ENCODE measurements at places on chromosomes 2 and 18.

- no peak for DNase-seq
Measured at GRCh38 chr2:119707117-119708087, 28.4 kb downstream of the TMEM177 start.

GRCh38 chr2:17068021-17068420 lies 402.4 kb upstream of the CYRIA start:
- DNase-seq: no peak

DNA sequence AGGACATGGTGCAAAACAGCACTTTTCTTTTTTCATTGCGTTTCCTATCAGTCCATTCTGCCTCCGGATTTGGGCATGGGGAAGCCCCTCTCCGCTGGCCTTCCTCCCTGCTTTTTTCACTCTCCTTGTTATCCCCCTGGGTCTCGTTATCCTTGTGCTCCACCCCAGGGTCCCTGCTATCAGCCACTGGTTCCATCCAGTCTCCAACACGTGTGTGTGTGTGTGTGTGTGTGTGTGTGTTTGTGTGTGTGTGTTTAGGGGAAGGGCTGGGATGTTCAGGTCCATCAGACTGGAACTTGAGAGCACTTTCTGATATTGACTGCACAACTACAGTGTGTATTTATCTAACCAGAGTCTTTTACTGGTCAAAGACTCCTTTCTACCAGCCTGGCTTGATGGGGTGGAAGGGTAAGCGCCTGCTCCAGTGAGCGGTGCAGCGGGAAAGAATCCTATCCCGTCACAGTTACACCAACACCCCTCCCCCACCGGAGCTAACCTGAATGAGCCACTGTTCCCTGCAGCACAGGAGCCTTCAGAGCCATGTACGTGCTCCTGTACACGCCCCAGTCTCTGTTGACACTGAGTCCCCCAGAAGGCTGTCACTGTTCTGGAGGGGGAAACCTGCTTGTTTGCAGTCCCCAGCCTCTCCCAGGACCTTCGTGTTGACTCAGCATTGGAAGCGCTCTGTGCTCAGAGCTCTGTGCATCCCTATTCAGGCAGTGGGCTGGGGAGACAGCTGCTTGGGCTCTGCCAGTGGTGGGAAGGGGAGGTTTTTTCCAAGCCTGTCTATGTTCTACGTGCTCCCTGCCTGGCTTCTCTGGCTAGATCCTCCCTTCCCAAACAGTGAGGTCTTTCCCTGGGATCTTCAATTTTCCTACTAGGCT lies 4.6 kb downstream of the INHA start:
- peak; percentile 24 for DNase-seq

DNA sequence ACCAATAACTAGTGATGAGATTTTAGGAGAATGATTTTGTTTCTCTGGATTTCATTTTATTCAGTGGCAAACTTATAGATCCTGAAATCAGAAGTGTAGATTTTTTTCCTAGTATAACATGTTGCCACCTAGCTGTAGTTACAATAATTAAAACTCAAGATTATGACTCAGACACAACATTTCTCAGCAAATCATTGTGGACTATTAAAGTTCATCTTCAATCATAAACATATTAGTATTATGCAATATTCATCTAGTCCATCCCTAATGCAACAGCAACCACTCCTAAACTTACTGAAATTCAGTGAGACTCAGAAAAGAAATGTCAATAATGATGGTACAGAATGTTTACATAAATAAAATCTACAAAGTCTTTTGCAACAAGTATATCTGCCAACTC lies 51.3 kb downstream of the USP34 start:
- DNase-seq: no peak

GRCh38 chr2:63093502-63093901 lies 42.9 kb downstream of the OTX1 start:
- no peak for DNase-seq

DNA sequence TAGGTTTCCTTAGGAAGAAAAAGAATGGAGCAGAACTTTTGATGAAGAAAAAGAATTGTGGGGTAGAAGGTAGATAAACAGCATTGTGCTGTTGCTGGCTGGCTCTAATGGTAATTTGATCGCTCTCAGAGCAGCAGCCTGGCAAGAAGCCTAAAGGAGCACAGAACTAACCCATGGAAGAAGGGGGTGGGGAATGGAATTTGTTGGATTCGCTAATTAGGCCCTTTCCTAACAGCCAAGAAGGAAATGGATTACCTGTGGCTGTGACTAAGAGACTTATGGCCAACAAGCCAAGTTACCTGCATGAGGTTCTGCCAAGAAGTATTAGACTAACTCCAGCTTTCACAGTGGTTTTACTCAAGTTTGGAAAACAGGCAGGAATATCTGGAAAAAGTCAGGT lies 210.6 kb downstream of the IKZF2 start:
- peak; percentile 12 for DNase-seq

- no peak for DNase-seq
Measured at GRCh38 chr2:15769676-15770547, 170.4 kb upstream of the MYCN start.

DNA sequence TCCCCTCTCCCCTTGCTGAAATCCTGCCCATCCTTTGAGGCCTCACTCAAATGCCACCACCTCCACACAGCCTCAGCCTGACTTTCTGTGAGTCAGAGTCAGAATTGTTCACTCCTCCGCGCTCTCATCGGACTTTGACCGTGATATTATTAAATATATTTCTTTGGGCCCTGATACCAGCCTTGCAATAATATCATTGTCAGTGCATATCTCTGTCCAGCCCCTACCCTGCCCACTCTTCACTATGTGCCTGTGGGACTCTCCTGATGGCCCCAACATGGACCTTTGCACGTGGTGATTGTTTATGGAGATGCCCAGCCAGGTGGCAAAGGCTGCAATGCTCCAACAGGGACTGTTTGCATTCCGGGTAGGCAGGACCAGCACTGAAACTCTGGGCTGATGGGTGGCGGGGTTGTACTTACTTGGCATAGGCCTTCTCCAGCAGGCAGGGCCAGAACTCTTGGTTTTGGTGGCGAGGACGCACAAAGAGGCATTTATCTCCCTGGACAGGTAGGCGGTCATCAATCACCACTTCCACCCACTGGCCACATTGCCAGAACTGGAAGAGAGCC lies 37.3 kb downstream of the CAPN13 start:
- DNase-seq: no peak

DNA sequence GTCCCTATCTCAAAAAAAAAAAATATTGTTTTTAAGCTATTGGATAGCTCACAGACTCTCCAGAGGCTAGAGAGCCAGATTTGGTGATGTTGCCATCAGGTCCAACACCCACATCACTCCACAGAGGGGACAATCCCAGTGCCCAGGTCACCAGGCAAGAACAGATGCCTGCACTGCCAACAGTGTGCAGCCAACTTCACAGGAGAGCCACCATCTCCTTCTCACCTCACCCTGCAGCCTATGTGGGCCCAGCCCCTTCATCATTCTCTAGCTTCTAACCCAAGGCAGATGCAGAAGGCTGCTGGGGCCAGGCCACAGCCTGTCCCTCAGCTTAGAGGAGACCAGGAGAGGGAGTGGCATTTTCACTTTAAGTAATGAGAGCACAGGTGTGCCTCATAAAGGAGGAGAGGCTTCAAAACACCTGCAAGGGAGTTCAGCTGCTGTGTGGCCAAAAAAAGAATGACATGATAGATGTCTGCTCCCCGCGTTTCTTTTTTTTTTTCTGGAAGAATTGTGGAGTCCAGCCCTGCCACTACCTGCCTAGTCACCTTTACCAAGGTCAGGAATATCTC lies 98.0 kb upstream of the ZSWIM2 start:
- DNase-seq: no peak
